ENCODE measurements at places on chromosomes 16 and 17.

DNA sequence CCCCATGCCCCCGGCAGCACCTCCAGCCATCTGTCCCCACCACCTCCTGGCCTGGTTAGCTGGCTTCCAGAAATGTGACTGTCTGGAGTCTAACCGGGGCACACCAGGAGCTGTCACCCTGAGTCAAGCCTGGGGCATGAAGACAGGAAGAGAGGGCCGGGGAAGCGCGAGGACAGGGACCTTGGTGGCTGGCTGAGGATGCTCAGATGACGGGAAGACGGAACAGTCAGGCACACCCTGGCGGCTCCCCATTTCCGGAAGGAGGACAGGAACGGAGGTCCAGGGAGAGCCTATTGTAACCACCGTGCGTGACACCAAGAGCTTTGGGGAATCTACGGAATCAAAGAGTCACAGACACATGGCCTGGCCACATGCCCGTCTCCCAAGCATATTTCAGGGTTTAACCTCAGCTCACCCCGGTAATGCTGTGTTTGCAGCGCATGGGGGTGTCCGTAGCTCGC is 51.7 kb downstream of the SDK2 start:
- DNase-seq = peak; percentile 31

GRCh38 chr16:79838496-79839259 is 238.1 kb upstream of the MAF start:
- DNase-seq = peak; percentile 48

GRCh38 chr17:66941773-66942450 is 22.6 kb upstream of the CACNG4 start:
- no peak for DNase-seq

DNA sequence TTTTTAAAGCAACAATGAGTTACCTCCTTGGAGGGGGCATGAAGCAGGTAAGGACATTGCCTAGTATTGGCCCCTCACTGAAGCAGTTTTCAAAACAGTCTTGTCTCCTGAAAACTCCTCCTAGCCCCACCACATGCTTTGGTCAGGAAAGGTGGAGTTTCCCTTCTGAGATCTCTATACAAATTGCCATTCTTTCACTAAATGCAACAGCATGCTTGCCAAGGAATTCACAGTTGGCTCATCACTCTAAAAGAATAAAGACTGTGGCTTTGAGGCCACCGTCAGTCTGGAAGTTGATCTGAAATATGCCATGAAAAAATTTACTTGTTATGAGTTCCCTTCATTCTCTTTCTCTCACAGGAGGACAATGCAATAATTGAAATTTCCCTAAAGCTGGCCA is 4.2 kb downstream of the TTC19 start:
- no peak for DNase-seq

DNA sequence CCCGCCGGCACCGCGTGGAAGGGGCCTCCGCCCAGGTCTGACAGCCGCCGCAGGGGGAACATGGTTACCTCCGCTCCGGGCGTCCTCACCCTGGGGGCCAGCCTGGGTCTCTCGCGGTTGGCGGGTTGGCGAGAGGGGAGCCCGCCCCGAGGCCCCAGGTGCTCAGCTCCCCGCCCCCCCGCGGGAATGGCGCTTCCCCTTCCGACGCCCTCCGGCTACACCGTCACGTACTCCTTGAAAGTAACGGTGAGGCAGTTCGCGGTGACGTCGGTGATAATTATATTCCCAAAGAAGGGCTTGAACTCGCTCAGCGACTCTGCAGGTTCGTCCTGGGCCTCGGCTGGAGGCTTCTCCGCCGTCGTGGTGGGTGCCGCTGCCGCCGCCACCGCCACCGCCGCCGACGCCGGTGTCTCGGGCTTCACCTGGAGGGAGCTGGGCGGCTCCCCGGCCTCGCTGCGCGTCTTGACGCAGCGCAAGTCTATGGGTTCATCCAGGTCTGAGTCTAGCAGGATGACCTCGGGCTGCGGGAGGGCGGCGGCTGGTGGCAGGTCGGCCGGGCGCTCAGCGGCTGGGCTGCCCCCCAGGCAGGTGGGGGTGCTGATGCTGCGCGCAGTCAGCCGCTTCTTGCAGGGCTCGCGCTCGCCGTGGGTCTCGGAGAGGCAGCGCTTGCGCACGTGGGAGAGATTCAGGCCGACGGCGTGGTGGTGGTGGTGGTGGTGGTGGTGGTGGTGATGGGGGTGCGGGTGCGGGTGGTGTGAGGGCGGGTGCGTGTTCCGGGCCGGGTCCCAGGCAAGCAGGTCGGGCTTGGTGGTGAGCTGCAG is 5.3 kb downstream of the CBX4 start:
- no peak for DNase-seq

GRCh38 chr17:55785181-55785580 is 34.3 kb downstream of the PCTP start:
- DNase-seq = no peak

DNA sequence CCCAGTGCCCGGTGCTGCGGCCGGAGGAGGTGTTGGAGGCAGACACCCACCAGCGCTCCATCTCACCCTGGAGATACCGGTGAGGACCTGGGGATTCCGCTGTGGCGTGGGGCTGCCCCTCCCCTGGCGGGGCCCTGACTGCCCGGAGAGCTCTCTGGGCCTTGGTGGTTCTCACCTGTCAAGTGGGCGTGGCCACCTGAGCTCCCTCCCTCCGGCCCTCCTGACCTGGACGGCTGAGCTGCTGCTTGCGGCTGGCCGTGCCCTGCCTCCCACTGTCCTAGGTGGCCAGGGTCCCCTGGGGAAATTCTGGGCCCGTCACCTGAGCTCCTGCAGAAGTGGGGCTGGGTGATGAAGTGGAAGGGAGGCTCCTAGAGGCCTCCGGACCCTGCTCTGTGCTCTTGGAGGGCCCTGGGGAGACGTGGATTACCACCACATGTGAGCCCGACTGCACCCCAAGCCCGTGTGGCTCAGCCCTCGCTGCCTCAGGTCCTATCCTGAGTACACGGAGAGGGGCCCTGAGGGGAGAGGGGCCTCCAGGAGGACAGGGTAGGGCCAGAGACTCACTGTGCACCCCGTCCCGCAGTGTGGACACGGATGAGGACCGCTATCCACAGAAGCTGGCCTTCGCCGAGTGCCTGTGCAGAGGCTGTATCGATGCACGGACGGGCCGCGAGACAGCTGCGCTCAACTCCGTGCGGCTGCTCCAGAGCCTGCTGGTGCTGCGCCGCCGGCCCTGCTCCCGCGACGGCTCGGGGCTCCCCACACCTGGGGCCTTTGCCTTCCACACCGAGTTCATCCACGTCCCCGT is 1.1 kb downstream of the IL17C start:
- no peak for DNase-seq

DNA sequence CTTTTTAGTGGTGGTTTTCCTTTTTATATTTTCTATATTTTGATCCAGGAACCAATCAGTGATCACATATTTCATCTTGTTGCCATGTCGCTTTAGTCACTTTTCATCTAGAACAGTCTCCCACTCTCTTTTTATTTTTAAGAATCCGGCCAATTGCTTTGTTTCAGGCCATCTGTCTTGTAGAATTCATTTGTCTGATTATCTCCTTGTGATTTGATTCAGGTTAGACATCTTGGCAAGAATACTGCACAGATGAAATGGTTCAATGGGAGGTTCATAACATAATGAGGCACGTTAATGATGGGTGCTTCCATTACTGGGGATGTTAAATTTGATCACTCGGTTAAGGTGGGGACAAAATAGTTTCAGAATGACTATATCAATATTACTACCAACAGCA is 49.1 kb downstream of the NUP88 start:
- DNase-seq = no peak

DNA sequence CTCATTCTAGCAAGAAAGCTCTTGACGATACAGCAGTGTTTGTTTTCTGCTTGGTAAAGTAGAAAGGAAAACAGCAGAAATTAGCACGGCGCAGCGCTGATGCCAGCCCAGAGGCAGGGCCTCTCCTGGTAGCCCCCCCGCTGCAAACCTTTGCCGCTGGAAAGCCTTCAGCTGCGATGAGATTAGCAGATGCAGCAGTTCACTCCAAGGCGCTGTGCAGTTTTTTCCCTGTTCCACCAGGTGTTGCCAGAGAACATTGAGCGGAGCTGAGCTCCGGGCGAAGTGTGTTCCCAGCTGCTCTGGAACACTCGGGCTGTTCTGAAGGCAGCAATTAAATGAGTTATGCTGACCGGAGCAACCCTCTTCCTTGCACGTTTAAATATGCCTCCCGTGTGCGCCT is 72.5 kb downstream of the RBFOX1 start:
- peak; percentile 5 for DNase-seq

DNA sequence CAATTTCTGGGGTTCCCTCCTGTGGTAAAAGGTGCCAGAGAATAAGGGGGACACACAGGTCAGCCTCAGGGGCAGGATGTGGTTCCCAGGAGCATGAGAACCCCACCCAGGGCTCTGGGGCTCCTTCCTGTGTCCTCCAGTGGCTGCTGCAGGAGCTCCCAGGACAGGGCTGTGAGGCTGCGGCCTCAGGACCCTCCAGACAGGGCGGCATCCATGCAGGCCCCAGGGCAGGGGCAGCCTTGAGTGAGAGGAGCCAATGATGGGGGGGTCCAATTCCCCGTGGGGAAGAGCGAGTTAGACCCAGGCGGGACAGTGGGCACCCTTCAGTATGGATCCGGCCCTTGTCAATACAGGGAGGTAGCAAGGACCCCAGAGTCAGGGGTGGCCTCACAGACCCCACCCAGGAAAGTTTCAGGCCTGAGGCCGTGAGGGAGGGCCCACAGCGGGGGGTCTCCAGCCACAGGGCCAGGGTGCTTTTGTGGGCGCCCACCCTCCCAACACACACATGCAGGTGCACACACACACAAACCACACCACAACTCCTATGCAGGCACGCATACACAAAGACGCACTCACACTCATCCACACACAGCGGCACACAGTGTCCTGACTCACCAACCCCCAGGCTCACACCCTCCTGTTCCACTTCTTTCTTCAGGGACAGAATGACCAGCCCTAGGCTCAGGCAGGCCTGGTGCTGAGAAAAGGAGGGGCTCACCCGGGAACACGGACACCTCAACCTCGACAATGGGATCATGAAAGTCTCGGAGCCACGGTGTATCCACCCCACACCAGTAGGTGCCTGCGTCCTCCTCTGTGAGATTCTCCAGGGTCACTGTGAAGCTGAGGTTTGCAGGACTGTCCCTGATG is 1.8 kb downstream of the CD300C start:
- DNase-seq = no peak
